NCI-H1048 (cell line): ENCODE measurements at places on chromosomes 1 and 21.

DNA sequence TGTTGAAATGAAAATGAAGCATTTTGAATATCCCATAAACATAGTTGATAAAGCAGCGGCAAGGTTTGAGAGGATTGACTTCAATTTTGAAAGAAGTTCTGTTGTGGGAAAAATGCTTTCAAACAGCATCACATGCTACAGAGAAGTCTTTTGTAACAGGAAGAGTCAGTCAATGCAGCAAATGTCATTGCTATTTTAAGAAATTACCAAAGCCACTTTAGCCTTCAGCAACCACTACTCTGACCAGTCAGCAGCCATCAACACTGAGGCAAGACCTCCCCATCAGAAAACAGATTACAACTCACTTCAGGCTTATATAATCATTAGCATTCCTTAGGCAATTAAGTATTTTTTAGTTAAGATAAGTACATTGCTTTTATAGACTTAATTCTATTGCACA lies 33.8 kb upstream of the FCRL3 start:
- DNase-seq = no peak

- peak; percentile 84 for DNase-seq
Measured at GRCh38 chr1:95233737-95234500, at the start of gene RWDD3. RWDD3 (plus strand) TSS chr1:95234210; CDS start chr1:95234231, 21 bp downstream.

- DNase-seq = no peak
Measured at GRCh38 chr21:19440792-19441655, 1037.4 kb upstream of the TMPRSS15 start.

DNA sequence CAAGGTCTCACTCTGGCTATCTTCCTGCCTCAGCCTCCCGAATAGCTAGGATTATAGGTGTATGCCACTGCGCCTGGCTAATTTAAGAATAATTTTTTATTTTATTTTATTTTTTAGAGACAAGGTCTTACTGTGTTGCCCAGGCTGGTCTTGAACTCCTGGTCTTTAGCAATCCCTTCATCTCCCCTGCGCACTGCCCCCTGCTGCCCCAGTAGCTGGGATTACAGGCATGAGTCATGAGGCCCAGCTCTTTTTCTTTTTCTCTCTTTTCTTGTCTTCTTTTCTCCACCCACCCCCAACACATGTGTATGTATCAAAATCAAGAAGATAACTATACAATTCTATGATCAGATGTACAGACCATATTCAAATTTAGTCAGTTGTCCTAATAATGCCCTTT lies 87.2 kb downstream of the PEX14 start:
- DNase-seq = no peak

DNA sequence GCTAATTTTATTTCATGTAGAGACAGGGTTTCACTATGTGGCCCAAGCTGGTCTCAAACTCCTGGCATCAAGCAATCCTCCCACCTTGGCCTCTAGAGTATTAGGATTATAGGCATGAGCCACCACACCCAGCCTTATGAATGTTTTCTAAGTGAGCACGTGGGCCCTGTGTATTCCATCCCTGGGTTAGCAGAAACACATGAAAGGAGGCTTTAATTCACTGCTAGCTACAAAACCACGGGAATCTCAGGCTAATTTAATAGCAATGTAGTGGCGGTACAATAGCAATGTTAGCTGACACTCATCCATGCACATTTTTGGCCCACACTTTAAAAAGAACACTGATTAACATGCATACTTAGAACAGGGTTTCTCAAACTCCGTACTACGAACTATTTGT lies 32.0 kb downstream of the VTCN1 start:
- DNase-seq = no peak

- no peak for DNase-seq
Measured at GRCh38 chr1:233383984-233384383, 56.5 kb downstream of the MAP3K21 start.

GRCh38 chr1:152388889-152389288 lies 25.2 kb downstream of the CRNN start:
- no peak for DNase-seq

DNA sequence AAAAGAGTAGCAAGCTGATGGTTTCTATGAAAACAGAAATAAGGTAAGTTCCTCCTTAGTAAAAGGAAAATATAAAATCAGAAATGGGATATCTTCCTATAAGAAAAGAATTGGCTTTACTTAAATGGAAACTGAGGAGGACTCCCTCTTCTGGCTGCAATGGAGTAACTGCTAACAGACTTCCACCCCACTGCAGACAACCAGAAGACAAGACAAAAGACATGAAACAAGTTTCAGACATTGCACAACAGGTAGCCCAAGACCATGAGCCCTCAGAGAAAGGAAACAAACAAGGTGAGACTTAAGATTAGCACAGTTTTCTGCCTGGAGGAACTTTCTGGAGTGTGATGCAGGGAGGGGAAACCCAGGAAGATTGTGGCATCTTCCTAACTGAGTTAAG lies 17.0 kb upstream of the OLFML2B start:
- no peak for DNase-seq

GRCh38 chr21:15669247-15669646 lies 60.5 kb upstream of the USP25 start:
- no peak for DNase-seq

- DNase-seq = no peak
Measured at GRCh38 chr1:27863538-27863915, 8.8 kb upstream of the THEMIS2 start.

GRCh38 chr1:51535006-51535592 lies 16.0 kb upstream of the EPS15 start:
- DNase-seq = no peak

DNA sequence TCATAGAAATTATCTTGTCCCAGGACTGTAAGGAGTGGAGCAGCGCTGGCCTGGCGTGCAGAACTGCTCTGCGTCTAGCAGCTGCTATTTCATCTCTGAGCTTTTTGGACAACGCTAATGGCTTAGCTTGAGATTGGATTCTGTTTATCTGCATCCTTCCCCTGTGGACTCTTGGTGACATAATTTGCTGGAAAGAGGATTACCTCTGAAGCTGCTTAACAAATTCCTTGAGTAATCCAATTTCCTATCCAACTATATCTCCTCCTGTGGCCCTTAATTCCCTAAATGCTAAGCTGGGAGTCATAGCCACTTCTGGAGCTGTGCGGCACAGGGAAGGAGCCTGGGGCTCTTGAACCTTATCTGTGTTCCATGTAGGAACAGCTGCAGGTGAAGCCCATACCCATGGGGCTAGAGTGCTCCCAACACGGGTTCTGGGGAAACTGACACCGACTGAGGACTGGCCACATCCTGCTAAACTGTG lies 43.2 kb downstream of the IL6R start:
- no peak for DNase-seq

GRCh38 chr21:43712268-43712942 lies 6.5 kb upstream of the PDXK start:
- DNase-seq = no peak

GRCh38 chr1:31762726-31763670 lies 1.1 kb downstream of the ADGRB2 start:
- DNase-seq = peak; percentile 53

GRCh38 chr1:159338018-159338417 lies 35.9 kb downstream of the FCER1A start:
- DNase-seq = no peak

GRCh38 chr1:241899210-241899609 lies 51.2 kb downstream of the EXO1 start:
- no peak for DNase-seq

DNA sequence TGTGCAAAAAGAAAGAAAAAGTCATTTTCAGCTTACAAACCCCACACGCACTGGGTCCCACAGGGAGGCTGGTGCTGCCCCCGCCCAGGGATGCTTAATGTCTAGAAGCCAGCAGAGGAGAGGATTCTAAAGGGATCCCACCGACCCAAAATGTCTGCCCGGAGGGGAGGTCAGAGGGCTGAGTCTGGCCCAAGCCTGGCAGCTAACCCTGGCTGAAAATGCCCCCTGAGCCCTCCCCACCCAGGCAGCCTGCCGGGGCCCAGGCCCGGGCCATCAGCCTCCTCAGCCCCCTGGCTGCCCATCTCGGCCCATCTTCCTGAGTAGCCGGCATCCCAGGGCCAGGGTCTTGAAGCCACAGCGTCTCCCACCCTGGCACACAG lies 33.5 kb downstream of the ACOT7 start:
- DNase-seq = no peak

GRCh38 chr1:163703794-163704193 lies 382.0 kb downstream of the NUF2 start:
- DNase-seq = no peak

GRCh38 chr1:109083923-109084322 lies 6.6 kb upstream of the TMEM167B start:
- no peak for DNase-seq

DNA sequence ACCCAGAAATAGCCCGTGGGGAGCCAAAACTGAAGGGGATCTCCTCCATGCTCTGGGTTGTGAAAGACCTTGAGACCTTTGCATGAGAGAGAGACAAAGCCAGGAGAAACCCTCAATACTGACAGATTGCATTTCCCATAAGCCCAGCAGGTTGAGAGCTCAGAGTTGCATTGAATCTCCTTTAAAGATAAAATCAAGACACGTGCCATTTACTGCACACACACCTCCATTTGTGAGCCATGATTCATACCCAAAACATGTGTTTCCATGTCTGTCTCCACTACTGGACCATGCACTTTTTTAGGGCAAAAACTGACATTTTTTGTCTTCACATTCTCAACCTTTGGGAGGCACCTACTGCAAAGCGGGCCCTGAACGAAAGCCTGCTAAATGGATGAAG lies 144.0 kb upstream of the NRIP1 start:
- no peak for DNase-seq

GRCh38 chr1:243315455-243315854 lies 59.6 kb downstream of the SDCCAG8 start:
- no peak for DNase-seq

- no peak for DNase-seq
Measured at GRCh38 chr1:154663471-154664060, 55.6 kb upstream of the ADAR start.

DNA sequence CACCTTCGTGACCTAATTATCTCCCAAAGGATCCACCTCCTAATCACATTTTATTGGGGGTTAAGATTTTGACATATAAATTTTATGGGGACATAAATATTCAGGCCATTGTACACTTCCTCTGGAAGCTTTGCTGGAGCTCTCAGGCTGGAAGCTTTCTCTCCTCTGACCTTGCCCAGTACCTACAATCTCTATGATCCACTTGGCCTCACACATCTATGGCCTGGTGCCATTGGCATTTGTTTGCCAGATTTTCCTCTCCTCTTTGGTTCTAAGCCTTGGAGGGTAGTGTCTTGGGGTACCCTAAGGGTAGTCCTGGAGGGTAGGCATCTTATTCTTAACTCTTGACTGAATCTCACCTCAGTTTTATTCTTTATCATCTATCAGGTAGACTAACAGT lies 79.0 kb downstream of the HLX start:
- DNase-seq = no peak

- DNase-seq = no peak
Measured at GRCh38 chr1:157241185-157241538, 103.0 kb upstream of the ETV3 start.

DNA sequence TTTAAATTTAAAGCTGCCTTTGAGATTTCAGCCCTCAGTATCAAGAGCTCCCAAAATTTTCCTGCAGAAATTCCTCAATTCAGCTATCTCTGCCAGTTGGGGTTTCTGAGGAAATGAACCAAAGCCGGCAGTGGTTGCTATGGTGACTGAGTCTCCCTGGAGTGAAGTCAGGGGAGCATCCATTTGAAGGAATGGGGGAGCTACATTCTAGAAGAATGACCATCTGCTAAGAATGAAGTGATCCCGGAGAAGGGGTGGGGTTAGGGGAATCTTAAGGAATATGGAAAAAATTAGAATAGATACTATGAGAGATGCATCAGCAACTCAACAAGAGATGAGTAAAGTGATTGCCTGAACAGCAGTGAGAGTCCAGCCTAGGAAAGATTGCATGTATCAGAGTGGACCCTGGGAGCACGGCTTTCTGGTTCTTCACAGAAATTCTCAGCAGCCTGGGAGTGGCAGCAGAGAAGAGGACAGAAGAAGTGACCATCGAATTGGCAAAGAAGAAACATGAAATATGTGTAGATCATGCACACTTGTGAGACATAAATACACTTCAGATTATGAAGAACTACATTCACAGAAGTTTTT lies 94.7 kb downstream of the CHD1L start:
- no peak for DNase-seq

GRCh38 chr1:31764312-31765040 lies at the start of gene ADGRB2:
ADGRB2 (minus strand) TSS chr1:31764340; CDS start chr1:31757221, 7,119 bp downstream.
- no peak for DNase-seq

- no peak for DNase-seq
Measured at GRCh38 chr21:37520801-37521200, 154.2 kb downstream of the DYRK1A start.

DNA sequence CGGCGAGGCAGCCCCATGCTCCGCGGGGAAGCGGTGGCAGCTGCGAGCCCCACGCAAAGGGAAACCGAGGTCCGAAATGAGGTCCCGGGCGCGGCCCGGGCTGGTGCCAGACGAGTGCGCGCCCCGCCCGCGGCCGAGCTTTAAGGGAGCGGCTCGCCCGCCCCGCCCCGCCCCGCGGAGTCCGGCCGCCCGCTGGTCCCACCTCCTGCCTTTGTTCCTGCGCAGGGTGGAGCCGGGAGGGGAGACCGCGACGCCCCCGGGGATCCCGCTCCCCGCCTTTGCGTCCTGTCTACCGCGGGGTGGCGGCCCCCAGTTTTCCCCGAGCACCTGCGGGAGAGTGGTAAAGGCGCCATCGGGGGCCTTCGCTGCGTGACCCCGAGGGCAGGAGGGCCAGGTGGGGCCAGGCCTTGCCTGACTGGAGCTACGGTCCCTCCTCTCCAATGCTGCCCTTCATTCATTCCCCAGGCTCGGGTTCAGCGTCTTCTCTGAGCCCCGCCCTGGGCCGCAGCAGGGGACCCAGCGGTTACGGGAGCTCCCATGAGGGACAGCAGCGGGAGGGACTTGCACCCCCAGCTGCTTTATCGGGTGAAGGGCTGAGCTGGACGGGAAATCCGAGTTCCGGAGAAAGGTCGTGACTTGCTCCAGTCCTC lies at the start of gene HES2:
Gene HES2, minus strand, starts transcription at position 116 of the 650 bp plus-strand sequence. Its CDS starts 99 bp downstream, at position 17.
- DNase-seq = no peak

DNA sequence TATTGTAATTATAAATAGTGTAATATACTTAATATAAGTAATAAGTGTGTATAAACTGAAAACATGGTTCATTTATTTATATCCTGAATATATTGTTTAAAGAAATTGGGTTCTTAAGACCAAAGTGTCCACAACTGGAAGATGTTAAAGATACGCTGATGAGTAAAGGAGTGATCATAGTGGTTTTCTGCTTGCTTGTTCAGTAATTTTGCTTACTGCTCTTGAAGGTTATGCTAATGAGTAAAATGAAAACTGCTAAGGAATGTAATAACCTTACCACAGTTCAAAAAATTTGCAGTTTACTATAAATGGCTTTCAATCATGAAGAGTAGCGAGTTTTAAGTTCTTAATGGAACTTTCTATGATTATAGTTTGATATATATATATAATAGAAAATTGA lies 22.0 kb downstream of the DONSON start:
- DNase-seq = no peak

DNA sequence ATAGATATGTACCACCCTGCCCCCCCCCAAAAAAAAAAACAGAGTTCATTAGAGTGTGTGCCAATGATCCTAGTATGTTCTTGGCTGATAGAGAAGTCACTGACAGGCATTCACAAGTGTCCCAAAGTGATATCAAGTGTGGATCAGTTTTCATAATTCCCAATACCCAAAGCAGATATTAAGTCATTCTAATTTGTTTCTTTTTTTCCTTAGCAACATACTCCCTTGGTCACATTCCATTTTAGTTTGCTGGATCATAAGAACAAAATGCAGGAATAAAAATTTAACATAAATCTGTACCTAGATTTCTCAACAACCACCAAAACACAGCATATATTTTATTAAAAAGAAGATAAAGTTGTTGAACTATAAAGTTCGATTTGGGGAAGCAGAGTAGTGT lies 129.8 kb upstream of the PALMD start:
- no peak for DNase-seq
